Left renal pelvis (tissue), 4 donors: ENCODE measurements at places on chromosomes 2 and 18.

GRCh38 chr2:223538920-223539440 is 63.2 kb downstream of the SCG2 start:
- no peak for DNase-seq

DNA sequence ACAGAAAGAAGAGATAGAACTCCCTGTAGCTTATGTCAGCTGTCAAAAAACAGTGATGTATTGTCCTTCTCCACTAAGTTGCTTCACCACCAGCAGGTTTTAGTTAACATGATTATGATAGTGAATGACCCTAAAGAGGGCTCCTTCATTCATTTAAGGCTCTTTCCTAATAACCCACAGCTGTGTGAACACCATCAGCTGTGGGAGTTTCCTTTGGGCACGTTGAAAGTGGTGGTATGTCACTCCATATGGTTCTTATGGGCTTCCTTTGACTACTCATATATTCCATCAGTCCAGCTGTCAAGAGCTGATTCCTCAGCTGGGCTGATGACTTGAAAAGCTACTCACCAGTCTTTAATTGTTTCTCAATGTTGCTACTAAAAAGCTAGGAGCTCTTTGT is 210.3 kb downstream of the UBE2E3 start:
- DNase-seq: no peak

DNA sequence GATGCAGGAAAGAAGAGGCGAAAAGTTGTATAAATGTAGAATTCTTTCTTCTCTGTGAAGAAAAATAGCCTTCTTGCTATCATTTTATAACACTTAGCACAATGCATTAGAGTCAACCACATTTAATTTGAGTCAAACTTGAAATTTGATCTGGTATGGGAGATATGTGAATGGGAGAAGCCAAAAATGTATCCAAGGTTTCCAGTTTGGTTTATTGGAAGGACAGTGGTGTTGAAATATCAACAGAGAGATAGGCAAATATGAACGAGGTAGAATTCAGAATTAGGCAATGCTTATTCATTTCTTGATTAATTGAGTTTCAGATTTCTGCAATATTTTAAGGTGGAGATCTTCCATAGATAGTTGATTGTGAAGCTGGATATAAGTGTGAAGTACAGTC is 991.9 kb upstream of the CHAC2 start:
- DNase-seq: no peak

- DNase-seq: no peak
Measured at GRCh38 chr2:174740721-174741120, 23.6 kb downstream of the CHRNA1 start.

DNA sequence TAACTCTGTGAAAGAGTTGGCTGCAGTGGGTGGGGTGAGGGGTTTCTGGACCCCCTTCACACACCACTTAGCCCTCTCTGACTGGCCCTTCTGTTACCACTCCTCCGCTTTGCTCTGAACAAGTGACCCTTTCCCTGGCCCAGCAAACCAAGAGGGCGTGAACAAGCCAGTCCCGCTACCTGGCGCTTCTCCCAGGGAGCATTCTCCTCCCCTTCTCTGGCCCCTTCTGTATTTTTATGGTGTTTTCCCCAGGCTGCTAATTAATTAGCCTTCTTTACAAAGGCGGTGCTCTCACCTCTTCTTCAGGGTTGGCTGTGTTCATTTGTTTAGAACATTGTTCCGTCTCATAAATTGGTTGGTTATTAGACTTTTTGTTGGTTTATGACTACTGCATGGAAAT is 180.1 kb downstream of the MGAT5 start:
- DNase-seq: no peak

DNA sequence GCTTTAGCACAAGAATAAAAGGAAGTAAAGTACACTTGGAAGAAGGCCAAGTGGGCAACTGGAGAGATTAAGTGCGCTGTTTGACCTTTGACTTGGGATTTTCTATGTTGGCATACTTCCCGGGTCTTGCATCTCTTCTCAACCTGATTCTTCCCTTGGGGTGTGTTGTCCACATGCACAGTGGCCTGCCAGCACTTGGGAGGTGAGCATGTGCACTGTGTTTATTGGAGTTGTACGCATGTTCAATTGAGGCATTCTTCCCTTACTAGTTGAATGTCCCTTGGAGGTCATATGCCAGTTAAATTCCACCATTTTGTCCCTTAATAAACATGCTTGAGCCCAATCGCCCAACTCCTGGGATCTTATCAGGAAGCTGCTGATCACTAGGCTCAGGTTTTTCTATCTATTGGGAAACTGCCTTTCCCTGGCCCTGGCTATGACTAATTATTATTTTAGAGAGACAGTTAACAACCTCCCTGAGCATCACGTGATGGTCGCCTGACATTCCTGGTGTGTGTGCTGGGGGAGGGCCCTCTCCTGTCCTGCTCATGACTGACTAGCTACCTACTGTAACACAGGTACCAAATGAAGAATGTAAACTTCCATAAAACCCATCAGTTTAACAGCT is 62.5 kb upstream of the RAPGEF4 start:
- DNase-seq: no peak

DNA sequence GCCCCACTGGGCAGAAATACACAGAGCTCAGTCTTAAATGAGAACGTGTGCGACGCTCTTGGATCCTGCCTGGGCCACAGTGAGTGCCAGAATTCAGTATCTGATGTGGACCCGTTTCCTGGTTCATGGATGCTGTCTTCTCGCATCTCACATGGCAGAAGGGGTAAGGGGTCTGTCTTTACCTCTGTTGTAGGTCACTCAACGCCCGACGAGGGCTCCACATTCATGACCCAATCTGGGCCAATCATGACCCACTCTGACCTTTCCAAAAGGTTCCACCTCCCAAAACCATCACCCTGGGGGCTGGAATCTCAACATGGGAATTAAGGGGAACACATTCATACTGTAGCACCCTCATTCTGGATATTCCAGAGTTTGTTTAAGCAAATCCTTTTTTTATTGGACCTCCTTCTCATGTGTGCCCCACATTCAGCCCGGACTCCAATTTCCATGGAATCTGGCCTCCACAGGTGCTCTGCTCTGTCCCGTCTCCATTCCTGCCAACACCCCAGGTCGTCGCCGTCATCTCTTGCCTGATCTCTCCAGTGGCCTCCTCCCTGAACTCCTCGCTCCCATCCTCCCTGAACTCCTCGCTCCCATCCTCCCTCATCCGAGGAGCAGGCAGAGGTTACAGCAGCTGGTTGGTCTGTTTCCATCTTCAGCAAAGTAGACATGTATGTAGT is 78.9 kb upstream of the OTOS start:
- DNase-seq: no peak

DNA sequence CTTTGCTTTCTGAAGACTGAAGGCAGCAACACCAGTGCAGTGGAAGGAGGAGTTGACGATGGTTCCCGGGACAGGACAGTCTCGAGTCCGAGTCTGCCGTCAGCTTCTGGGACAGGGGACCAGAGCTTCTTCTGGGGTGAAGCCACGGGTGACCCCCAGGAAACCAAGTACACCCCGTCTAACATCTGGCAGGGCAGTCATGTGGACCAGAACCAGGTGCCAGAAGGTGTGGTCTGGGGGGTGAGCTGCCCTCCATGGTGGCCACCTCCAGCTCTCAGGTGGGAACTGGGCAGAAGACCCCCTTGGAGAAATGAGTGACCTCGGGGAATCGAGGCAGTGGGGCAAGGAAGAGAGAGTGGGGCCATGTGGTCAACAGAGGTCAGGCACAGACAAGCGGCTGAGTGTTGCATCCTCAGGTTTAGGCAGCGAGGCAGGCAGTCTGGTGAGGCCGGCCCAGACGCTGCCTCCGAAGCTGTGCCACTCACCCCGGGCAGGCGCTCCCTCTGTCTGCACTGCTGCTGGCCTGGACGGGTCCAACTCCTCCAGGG is 204.3 kb downstream of the HDAC4 start:
- no peak for DNase-seq

DNA sequence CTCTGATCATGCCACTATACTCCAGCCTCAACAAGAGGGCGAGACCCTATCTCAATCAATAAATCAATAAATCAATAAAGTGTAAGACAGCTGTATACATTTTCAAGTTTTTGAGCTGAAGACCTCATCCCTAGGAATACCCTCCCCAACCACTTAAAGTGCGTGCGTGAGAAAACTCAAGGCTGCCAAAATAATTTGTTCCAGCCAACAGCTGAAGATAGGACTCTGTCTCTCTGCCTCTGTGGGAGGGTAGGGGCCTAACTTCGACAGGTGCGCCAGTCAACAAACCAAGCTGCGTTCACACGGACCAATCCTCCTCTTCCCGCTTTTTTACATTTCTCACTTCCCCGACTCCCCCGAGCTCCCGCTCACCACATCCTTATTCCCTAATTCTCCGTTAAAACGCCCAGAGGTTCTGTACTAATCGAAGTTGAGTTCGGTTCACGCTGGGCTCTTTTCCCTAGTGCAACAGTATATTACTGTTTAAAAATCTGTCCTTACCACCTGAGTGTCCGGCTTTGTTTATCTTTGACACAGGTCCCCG is 618 bp downstream of the POLR2D start:
- no peak for DNase-seq

DNA sequence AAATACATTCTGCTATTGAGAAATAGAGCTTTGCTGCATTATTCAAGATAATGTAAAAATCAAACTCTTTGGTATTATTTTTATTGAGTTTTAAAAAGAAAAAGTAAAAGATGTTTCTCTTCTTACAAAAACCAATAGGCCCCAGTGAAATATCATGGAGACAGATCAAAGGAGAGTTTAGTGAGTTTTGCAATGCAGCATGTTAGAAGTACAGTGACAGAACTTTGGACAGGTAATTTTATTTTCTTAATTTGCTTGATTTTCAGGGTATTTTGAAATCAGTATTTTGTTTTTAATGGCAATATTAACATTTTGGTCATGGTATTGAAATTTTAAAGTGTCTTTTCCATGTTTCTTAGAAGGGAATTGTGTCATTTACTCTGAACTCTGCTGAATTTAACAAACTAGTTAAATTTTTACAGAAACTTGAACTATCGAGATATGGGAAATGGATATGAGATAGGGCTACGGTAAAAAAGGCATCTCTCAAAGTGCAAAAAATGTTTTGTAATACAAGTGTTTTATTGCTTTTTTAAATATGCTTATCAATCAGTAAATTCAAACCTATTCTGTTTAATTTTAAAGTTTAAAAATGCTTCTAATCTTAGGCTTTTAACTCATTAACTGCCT is 13.8 kb downstream of the DNAJC10 start:
- no peak for DNase-seq

GRCh38 chr2:104752504-104752903 is 101.4 kb upstream of the POU3F3 start:
- no peak for DNase-seq

GRCh38 chr18:37309861-37310260 is 255.7 kb downstream of the CELF4 start:
- DNase-seq: no peak

- no peak for DNase-seq
Measured at GRCh38 chr2:24122366-24123194, 554 bp downstream of the PFN4 start.

- no peak for DNase-seq
Measured at GRCh38 chr2:118055512-118056164, 32.6 kb upstream of the INSIG2 start.

DNA sequence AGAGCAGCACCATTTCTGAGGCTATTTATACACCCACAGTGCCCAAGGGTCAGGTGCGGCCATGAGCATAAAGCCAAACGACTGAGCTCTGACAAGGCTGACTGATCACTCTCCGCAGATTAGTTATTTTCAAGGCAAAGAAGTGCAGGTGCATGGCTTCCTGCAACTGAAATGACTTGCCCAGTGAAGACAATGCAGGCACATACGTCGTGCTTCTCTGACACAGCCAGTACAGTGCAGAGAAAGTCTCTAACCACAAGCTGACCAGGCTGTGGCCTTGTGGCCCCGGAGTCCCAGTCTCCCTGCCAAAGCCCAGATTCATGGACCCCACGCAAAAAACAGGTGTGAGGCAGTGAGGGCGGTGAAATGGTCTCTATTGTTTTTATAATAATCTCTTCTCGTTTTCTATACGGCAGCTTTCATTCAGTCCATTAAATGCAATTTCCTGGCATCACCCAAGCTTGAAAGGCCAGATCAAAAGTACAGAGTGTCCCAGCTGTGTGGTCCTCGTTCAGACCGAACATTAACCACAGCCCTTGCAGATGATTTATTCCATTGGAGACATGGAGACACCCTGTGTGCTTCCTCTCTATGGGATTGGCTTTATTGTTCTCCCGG is 447.0 kb upstream of the ID2 start:
- no peak for DNase-seq

DNA sequence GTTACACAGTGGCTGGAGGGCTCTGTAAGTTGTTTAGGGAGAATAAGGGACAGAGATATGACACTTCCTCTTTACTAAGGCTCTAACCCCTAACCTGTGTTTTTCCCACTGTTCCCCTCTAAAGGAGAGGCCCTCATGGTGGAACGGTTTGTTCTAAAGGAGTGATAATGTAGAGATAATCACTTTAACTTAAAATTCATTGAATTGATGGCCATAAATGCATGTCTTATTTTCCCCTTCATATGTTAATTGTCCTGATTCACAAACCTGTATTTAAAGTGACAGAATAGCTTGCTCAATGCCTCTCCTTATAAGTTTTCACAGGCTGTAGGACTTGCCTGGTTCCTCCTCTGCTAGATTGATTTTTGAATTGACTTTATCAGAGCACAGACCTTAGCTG is at the start of gene SERPINB12:
Gene SERPINB12, plus strand, starts transcription at position 301 of the 400 bp plus-strand sequence. CDS start 13,791 bp downstream, outside the sequence.
- DNase-seq: no peak

DNA sequence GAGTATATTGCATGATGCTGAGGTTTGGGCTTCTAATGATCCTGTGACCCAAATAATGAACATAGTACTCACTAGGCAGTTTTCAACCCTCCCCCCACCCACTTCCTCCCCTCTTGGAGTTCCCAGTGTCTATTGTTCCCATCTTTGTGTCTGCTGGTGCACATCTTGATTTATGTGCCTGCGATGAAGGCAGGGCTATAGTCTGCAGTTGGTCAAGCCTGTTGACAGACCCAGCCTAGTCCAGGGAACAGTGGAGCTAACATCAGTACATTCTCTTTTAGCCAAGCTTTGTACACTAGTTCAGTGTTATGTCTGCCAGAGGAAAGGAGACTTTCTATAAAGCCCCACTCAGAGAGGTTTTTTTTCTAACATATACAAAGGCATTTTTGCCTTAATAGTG is 287.6 kb downstream of the CPS1 start:
- no peak for DNase-seq

DNA sequence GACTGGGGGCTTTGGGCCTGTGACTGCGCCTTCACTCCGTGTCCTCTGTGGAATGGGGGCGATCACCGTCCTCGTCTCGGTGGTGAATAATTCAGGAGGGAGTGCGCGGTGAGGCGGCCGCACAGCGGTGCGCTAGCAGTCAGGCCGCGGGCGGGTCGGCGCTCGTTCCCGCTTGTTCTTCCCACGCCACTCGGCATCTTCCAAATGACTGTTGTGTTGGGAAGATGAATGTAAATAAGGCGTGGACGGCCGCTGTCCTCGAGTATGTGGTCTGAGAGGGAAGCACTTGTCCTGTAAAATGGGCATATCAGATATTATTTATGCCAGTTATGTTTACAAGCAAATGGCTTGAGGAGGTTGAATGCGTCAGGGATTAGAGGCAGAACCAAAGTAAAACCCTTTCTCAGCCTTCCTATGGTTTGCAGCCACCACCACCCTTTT is 608 bp upstream of the VPS4B start:
- no peak for DNase-seq
